HEK293T (cell line): ENCODE measurements at places on chromosomes 11 and 22.

GRCh38 chr11:123251657-123252344 is 56.8 kb upstream of the CLMP start:
- DNase-seq = no peak

GRCh38 chr11:33615751-33616150 is 84.9 kb downstream of the C11orf91 start:
- no peak for DNase-seq

DNA sequence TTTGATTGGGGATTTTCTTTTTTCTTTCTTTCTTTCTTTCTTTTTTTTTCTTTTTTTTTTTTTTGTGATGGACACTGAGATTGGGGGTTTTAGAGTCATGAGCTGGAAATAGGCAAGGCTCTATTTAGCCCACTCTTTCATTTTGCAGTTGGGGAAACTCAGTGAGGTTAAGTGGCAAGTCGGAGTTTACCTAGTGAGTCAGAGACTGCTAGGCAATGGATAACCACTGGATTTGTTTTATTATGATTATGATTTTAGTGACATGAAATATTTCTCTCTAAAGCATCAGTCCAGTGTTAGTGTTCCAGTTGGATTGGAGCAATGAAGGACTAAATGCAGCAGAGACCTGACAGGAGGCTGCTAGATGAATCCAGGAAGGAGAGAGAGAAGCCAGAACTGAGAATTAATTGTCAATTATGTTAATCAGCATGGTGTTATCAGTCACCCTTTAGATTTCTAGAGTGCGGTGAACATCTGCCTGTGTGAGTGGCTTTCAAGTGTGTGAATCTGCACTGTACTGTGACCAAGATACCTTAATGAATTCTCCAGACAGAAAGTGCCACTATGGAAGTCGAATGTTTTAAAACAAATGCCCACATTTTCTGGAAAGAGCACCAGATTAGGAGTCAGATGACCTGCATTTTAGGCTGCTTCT is 10.9 kb downstream of the BMAL1 start:
- DNase-seq = no peak

DNA sequence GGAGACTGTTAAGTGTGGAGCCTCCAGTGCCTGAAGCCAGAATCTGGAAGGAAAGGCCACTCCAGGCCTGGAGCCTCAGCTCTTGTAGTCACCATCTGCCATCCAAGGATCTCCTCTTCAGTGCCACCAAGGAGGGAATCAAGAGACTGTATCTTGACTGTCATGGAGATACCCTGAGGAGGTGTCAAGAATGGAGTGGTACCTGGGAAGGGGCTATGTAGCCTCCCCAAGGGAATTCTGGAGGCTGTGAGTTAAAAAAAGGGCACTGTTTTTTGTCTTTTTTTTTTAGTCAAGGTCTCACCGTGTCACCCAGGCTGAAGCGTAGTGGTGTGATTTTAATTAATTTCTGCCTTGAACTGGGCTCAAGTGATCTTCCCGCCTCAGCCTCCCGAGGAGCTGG is 3.2 kb upstream of the C22orf15 start:
- no peak for DNase-seq

- DNase-seq = peak; percentile 33
Observed at GRCh38 chr11:64619811-64620380, 28.9 kb downstream of the SLC22A12 start.

DNA sequence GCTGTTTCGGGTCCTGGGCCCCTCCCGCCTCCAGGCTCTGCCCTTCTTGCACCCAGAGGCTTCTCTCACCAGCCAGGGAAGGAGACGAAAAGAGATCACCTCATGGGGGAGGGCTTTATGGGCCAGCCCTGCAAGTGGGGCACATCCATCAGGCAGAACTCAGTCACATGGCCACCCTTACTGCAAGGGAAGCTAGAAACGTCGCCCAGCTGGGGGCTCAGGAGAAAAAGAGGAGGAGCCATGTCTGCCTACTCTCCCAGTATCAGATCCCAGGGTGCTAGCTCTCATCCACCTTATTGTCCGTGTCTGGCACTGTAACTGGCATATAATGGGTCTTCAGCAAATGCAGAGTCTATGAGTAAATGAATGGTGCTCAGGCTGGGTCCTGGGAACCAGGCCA is 24.2 kb downstream of the MFNG start:
- no peak for DNase-seq

GRCh38 chr11:72635309-72635915 is 38.8 kb downstream of the PDE2A start:
- DNase-seq = no peak

DNA sequence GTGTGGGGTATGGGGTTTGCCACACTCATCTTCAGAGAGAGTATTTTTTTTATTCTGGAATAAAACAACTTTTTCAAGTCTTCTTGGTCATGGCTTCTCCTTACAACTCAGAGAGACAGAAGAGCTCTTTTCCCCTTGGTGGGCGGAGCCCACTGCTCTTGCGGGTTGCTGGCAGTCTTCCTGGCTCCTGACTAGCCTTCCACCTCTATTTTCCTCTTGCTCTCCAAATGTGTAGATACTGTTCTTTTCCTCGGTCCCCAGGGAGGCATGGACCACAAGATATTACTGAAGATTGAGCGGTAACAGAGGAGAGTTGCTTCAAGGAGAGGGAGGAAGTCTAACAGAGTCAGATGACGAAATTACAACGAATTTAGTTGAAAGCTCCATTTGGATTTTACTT is 210.6 kb downstream of the NTM start:
- no peak for DNase-seq

DNA sequence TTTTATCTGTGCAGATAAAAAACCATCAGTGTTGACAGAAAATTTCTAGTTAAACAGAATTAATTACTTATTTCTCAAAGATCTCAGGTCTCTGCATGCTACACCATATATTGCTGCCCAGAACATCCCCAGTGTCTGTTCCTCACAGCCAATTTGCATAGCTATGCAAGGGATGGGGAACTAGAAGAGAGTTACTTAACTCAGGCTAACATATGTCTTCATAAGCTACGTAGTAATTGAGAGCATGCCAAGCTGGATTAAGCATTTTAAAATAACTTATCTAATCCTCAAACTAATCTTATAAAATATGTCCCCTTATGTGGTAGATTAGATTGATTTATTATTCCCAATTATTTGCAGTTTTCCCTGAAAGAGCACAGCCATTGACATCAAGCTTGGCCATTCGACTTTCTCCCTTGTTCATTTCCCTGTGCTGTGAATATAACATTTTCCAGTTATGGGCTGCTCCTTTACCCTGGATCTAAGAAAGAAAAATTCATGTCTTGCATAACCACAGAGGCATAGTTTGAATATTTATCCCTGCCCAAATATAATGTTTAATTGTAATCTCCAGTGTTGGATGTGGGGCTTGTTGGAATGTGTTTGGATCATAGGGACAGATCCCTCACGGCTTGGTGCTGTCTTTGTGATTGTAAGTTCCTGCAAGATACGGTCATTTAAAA is 69.1 kb downstream of the C11orf87 start:
- no peak for DNase-seq

- no peak for DNase-seq
Observed at GRCh38 chr11:112267188-112267591, 6.5 kb upstream of the PLET1 start.

GRCh38 chr22:27456696-27457503 is 344.7 kb downstream of the MN1 start:
- DNase-seq = no peak

DNA sequence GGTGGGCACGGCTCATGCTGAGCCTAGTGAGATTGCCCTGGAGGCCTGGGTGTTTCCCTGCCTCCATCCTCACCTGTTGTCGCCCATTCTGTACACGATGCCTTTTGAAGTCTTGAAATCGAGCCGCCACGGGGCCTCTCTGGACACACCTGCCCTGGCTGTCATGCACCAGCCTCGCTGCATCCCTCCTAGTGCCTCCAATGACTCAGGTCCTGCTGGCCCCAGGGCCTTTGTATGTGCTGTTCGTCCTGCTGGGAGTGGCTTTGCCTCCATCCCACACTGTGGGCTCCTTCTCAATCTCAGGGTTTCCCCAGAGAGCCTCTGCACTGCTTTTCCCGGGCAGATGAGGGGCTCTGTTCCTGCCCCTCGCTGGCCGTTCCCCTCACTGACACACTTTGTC is 8.9 kb upstream of the MYEOV start:
- no peak for DNase-seq

- DNase-seq = no peak
Observed at GRCh38 chr11:44963136-44963535, 12.5 kb upstream of the TP53I11 start.

DNA sequence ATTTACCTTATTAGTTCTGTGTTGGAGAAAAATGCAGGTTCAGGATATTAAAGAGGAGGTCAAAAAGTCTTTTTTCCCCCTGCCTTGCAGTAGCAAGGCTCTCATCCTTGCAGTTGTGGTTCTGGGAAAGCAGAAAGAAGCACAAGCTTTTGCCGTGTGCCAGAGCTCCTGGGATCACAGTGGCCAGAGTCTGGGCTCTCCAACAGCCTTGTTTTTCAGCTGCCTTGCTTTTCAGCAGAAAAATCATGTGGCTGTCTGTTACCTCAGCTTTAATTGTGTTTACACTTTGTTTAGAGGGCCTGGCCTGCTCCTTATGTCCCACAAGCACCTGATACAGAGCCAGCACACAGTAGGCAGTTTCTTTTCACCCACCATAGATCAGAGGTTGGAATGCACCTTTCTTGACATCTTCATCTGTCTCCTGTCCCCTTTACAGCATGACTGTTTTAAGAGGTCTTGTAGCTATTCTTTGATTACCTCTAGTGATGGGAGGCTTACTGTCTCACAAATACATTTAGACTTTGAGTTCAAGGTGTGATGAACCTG is 67.5 kb downstream of the TEAD1 start:
- no peak for DNase-seq

GRCh38 chr11:123062158-123062891 is 389 bp upstream of the HSPA8 start:
- peak; percentile 92 for DNase-seq

GRCh38 chr22:32255726-32256125 is 579 bp upstream of the SLC5A4 start:
- no peak for DNase-seq

GRCh38 chr11:69562816-69563215 is 78.1 kb upstream of the CCND1 start:
- DNase-seq = no peak

- DNase-seq = no peak
Observed at GRCh38 chr11:121767433-121767832, 314.7 kb upstream of the SORL1-AS1 start.

- DNase-seq = peak; percentile 76
Observed at GRCh38 chr22:37486224-37486845, at the start of gene MFNG. MFNG (minus strand) TSS chr22:37486384; CDS start chr22:37486177, 207 bp downstream.

DNA sequence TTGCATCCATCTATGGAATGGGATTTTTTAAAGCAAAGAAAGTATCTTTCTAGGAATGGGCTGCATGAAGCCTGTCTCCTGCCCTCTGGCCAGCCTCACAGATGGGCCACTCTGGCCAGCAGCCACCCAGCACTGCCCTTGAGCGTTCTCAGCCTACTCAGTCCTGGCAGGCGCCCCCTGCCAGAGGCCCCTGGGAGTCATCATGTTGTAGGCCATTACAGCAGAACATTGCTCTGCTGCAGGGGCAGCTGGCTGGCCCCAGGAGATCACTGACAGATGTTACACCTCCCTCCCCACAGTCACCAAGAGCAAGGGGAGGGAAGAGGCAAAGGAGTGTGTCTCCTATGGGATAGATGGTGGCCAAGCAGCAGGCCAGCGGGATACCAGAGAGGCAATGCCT is 363.7 kb downstream of the NXPE2 start:
- DNase-seq = no peak

- DNase-seq = no peak
Observed at GRCh38 chr11:71381781-71382505, 66.2 kb downstream of the DHCR7 start.

GRCh38 chr22:46424496-46424895 is 89.0 kb downstream of the TRMU start:
- no peak for DNase-seq

DNA sequence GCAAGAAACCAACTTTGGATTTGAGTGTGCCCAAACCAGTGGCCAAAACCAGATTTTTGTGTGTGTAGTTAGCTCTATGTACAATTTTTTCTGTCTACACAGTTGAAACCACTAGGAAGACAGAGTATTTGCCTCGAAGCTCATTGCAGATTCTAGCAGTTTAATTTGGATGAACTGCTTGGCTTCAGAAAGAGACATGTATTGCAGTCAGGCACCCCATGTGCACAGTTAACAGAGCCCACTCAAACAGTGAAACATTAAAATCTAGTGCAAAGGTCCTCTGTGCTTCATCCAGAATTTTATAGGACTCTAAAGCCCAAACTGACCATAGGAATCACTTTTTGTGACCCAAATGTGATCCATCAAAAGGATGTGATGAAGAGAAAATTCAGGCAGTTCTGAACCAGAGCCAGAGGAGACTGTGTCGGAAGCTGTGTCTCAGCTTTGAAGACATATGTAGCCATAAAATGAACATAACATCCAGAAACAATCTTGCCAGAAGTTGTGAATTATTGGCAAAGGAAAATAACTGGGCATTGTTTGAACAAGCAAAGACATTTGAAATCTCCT is 82.7 kb downstream of the PANX1 start:
- DNase-seq = no peak

DNA sequence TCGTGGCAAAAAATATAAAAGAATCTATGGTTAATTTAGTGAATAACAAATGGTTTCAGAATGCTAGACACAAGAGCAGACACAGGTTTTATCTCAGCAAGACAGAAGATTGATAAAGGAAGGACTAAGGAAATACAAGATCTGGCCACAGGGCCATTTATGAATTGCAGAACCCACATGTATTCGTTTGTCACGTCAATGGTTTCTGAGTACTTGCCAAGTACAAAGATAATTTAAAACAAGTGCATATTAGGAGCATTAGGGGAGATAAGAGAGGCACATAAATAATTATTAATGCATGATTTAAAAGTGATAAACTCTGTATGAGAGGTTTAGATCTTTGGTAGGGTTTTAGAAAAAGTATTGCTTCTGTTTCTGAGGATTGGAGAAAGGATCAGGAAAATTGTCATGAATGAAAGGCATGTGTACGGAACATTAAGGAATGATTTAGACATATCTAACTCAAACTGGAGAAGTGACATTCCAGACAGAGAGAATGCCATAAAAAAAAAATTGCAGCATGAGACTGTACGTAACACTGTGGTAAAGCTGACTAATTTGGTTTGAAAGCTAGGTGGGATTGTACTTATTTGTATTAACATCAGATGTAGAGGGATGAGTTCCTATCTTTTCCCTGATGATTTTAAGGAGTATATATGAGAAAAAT is 727.1 kb downstream of the NELL1 start:
- no peak for DNase-seq

DNA sequence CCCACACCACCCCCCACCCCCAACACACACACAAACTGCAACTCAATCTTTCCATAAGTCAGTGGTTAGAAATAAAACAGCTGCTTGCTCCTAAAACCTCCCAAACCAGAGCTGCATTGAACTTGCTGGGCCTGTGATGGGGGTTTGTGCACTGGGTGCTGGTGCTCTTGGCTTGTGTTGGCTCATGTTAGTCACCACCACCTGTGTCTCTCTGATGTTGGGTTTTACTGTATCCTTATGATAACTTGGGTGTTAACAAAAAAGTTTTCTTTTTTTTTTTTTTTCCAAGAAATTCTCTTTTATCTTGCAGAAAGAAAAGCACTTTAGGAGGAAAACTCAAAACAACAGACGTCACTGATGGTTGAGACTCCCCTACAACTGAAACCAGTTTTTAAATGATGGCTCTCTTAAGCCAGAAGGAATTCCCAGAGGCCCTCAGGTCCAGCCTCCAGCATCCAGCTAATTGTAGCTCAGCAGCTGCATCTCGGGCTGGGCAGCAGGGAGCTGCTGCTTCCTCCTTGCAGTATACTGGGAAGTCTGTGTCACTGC is 79.9 kb upstream of the DRD2 start:
- no peak for DNase-seq
